HS-27A (cell line): ENCODE measurements at places on chromosomes 16 and 17.

DNA sequence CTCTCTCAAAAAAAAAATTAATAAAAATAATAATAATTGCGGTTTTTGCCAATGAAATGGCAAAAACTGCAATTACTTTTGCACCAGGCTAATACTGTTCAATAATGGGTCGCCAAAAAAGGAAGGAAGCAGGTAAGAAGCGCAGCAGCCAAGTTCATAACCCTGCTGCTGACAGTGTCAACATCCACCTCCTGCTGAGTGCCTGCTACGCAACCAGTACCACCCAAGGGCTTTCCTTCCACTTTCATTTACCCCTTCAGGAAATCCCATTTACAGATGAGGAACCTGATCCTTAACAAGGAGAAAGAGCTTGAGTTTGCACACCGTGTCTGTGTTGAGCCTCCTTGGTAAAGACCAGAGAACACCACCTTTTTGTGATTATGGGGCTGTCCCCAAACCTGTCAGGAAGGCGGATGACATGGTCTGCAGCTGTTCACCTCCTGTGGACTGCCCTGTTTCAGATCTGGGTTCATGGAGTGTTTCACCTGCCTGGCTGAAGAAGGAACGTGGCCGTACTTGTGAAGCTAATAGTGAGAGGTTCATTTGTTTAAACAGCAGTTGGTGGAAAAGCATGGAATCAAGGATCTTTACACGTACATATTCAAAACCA lies 378.0 kb downstream of the SLC39A11 start:
- DNase-seq: no peak

GRCh38 chr16:29916979-29917378 lies 9.0 kb downstream of the KCTD13 start:
- DNase-seq: no peak

GRCh38 chr16:20937736-20938135 lies 37.2 kb downstream of the LYRM1 start:
- no peak for DNase-seq

DNA sequence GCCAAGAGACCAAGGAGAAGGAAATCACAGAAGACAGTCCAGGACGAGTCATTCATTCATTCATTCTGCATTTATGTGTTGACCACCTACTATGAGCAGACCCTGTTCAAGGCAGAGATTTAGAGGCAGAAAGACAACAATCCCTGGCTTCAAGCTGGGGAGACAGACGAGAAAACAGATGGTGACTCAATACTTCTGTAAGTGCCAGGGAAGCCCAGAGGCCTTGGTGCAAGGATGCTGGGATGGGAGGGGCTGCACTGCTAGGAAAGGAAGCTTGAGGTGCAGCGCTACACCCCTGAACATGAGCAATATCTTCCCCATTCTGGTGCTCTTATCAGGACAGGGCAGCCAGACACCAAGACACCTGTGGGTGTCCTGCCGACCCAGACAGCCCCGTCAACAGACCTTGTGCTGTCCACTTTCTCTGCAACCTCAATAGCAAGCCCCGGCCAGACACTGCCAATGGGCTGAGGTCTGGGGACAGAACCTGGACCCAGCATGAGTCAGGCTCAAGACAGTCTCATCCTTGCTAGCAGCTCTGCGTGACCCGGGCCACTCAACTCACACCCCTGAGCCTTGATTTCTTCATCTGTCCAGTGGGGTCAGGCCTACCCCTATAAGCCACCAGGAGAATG lies 163.5 kb downstream of the COPRS start:
- no peak for DNase-seq

DNA sequence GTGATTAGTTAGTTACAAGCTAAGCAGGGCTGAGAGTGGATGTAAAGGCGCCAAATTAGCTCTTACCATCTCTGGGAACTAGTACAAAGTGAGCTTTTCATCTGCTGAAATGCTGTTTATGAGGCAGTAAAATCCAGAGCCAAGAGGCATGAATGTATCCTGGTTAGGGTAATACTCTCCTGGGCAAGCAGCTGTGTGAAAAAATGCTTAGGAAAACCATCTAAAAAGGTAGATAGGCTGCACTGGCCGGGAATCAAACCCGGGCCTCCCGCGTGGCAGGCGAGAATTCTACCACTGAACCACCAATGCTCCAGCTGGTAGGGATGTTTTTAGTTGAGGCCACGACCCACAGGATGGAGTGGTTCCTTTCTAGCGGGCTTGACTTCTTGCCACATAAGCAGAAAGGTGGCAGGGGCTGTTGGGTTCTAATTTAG lies 23.0 kb downstream of the VAC14 start:
- DNase-seq: no peak

GRCh38 chr17:35849469-35850348 lies 19.0 kb downstream of the HEATR9 start:
- no peak for DNase-seq

DNA sequence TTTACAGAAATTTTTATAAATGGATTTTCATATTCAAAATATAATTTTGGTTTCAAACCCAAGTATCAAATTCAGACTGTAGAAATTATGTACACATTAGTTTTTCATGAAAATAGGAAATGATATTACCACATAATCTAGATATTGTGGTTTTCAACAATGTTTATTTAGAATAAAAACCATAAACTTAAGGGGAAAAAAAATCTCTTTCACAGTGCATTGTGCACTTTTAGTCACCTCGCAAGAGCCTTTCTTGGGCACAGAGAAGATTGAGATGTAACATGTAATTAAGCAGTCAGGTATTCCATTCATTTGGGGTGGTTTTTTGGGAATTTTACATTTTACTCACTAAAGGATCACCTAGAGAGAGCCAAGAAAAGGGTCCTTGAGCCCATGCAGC lies 104.0 kb downstream of the TANC2 start:
- no peak for DNase-seq

DNA sequence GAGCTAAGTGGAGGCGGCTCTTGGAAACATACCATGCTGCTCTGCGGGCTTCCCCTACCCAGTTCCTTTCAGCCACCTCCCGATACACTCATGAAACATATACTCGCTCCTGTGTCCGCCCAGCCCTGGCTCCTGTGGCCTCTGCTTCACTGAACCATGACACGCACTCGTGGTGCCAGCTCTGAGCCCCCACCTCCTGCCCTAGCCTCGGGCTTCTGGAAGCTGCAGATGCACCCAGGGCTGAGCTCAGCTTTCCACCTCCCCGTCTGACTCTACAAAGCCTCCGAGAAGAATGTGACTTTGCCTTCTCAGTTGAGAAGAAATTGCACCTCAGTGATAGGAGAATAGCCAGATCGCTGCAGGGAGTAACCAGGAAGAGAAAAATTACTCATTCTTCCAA lies 11.0 kb downstream of the CALB2 start:
- no peak for DNase-seq

GRCh38 chr16:70646260-70647241 lies at the start of gene IL34:
Gene IL34, plus strand, starts transcription at chr16:70646559. Its CDS starts 389 bp downstream, at chr16:70646948.
- DNase-seq: no peak

GRCh38 chr17:64732336-64733006 lies 70.4 kb upstream of the SMURF2 start:
- DNase-seq: no peak

GRCh38 chr17:42098730-42099399 lies 592 bp upstream of the ZNF385C start:
- no peak for DNase-seq

GRCh38 chr17:73639322-73639721 lies 4.9 kb downstream of the SDK2 start:
- no peak for DNase-seq

GRCh38 chr16:67441907-67442306 lies 11.0 kb downstream of the HSD11B2 start:
- DNase-seq: no peak

DNA sequence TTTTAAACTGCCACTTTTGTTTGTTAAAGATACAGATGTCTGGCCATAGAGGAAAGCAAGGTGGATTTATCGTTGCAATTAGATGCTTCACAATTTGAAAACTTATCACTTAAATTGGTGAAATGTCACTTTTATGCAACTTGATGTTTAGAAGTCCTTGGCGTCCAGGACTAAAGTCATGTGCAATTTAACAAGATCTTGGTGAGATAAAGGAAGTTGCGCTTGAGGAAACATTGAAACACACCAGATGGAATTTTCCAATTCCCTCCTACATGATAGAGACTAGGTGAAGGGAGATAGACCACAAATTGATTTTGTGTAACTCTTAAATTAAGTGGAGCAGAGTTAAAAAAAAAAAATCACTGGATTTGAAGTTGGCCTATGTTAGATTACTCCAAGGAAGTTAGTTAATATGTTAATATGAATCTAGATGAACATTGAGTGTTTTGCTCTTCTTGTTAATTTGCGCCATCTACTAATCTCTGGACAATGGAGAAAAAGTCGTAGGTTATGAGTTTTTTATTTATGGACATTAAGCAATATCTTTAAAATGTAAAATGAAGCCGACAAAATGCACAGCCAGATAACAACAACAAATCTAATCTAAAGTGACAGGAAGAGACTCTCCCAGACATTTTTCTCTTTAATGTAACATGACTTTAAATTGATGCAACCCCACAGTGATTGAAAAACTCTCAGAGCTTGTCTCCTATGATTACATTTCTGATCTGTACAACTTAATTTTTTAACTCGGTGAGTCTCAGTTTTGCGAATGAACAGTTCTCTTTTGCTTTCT lies 119.6 kb downstream of the WWOX start:
- DNase-seq: no peak

DNA sequence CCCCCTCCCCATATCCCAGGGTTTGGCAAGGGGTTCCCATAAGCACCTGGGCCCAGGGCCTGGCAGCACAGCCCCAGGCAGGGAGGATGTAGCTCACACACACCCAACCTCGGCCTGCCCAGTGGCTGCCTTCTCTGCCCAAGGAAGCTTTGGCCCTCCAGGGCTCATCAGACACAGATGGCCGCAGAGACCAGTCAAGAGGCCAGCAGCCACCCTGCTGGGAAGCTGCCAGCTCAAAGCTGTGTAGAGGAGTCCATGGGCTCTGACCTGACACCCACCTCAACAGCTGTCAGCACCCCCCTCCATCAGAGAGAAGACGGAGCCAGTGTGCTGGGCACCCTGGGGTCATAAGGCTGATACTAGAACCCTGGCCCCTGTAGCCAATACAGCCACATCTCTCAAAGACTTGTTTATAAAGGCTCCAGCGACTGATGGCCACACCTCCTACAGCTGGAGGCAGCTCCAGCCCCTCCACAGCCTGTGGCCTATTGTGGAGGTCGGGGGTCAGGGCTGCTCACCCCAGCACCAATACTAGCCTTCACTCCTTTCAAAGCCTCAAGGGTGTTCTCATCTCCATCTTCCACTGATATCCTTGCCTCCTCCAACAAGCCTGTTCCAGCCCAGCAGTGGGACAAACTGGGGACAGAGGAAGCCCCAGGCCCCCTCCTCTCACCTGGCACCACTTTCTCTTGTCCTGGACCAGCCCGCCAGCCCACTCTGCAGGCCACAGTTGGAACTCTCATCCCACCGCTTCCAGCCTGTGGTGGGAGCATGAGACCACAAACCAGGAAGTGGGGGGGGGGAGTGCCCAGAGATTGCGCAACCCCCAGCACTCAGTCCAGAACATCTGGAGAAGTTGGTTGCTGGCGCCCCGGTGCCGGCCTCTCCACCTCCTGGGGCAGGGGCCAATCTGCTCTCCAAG lies 2.2 kb upstream of the MPG start:
- no peak for DNase-seq

DNA sequence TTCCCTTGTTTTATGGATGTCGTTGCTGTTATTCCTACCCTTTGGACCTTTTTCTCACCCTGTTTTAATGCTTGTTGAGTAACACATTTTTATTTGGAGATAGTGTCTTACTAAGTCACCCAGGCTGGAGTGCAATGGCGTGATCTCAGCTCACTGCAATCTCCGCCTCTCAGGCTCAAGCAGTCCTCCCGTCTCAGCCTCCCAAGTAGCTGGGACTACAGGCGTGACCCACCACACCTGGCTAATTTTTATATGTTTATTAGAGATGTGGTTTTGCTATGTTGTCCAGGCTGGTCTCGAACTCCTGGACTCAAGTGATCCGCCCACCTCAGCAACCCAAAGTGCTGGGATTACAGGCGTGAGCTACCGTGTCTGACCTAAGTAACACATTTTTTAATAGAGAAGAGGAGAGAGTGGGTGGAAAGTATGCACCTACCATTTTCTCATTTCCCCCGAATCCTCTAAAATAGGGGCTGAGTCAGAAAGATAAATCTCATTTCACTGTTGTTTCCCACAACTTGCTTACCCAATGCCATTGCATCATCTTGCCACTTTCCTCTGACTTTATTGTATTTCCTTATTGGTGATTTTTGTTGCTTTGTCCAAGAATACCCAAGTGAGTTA lies 7.0 kb downstream of the DHX40 start:
- no peak for DNase-seq

GRCh38 chr16:4925791-4926190 lies 11.2 kb downstream of the PPL start:
- no peak for DNase-seq

DNA sequence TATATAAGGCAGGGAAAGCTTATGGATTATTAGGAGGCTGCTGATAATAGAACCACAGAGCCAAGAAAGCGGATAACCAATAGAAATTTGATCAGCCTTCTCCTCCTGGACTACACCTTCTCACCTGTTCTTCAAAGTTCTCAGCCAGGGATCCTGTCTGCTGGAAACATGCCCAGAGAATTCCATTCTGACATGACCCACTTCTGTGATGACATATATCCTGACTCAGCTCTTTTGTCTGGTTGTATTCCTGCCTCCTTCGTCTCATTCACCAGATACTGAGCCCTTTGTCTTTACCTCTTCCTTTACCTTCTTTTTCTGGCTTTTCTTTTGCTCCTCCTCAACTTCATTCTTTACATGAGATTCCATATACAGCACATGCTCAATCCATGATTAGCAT lies 576.1 kb downstream of the CDH11 start:
- DNase-seq: no peak

DNA sequence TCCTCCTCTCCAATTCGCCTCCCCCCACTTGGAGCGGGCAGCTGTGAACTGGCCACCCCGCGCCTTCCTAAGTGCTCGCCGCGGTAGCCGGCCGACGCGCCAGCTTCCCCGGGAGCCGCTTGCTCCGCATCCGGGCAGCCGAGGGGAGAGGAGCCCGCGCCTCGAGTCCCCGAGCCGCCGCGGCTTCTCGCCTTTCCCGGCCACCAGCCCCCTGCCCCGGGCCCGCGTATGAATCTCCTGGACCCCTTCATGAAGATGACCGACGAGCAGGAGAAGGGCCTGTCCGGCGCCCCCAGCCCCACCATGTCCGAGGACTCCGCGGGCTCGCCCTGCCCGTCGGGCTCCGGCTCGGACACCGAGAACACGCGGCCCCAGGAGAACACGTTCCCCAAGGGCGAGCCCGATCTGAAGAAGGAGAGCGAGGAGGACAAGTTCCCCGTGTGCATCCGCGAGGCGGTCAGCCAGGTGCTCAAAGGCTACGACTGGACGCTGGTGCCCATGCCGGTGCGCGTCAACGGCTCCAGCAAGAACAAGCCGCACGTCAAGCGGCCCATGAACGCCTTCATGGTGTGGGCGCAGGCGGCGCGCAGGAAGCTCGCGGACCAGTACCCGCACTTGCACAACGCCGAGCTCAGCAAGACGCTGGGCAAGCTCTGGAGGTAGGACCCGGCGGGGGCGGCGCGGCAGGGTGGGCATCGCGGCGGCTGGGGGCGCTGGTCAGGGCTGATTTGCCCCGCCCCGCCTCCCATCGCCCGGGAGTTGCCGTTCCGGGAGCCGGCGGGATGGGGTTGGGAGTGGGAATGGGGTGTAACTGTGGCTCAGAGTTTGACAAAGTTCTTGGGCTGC lies 567 bp downstream of the SOX9 start:
- no peak for DNase-seq
